Kidney glomerular epithelial cell (primary cell): ENCODE measurements at places on chromosomes 11 and 22.

GRCh38 chr11:76313913-76314740 is 66.8 kb downstream of the THAP12 start:
- no peak for DNase-seq

DNA sequence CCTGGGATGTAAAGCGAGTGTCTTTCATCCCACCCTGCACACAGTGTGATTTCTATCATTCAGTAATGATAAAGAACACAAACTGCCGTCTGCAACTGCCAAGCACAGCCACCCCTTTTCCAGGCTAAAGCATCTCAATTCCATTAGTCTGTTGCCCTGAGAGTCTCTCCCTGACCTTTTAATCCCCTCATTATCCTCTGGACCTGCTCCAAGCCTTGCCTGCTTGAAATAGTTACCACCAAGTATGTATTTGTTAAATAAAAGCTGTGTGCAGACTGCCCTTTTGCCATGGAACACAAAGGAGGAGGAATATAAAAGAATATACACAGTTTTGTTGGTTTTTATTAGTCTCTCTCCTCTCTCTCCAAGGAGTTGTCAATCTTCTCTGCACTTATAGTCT is 13.0 kb downstream of the GRAP2 start:
- DNase-seq = no peak

DNA sequence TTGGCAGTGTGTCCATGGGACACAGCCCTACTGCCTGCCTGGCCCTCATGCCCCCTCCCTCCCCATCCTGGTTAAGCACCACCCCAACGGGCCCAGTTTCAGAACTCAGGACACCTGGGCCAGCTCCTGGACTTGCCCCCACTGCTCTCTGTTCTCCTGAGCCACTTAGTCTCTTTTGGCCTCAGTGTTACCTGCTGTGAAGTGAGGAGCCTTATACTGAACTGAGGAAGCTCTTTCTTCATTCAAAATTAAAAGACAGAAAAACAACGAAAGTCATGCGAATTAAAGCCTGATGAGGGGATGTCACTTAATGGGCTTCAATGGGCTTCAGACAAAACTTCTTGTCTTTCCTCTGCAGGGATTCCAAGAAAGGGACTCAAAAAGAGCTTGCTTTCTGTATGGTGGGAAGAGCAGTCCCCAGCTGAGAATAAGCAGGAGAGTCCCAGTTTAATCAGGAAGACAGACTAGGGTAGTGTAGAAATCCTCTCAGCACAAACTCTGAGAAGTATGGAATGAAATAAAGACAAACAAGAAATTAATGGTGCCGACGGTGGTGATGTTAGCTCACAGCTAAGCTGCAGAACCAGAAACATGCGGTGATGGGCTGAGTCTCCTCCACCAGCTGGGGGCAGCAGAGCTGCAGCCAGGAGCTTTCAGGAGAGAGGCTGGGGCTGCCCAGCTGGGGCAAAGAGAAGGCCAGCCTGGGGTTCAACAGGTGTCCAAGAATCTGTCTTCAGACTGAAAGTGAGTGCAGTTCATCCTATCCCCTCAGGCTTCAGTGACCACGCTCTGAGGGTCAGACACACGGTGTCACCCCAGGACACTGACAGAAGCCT is 101.0 kb downstream of the GGTLC2 start:
- DNase-seq = no peak

- no peak for DNase-seq
Measured at GRCh38 chr11:128697645-128698174, 3.8 kb downstream of the FLI1 start.
